ENCODE measurements at places on chromosomes 11 and 22.

DNA sequence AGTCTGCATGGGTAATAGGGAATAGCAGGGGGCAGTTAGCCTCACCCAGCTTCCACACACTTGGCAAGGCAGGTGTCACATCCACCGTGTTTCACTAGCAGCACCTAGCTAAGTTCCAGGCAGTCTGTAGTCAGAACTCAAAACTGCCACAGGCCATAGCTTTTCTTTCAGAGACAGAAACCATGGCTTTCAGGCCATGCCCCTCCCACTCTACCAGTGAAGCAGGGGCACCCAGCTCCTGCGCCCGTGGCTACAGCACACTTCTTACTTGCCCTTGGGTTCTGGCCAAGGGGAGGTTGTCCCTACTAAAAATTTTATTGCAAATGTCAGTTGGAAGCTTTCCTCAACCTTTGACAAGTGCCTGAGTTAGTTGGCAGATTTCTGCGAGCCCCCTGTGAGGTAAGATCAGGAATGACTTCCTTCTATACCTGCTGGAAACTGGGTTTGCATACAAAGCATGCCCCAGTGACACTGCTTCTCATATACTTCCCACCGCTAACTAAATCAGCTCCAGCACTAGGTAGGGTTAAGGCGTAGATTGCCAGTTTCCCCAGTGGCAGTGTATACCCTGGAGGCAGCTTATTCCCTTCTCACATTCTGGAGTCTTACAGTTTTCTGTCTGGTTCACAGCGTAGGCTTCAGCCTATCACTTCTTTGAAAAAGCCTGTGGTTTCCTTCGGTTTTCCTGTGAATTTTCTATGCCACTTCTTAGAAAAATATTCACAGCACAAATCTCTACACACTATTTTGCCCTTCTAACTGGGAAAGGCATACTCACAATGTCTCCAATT is 139.0 kb upstream of the LUZP2 start:
- no peak for DNase-seq

- DNase-seq, result no peak
These were observed 3.3 kb upstream of the TRIM6 start for GRCh38 chr11:5593146-5593545.

GRCh38 chr11:13691286-13691899 is 22.9 kb downstream of the FAR1 start:
- DNase-seq, result no peak

- DNase-seq, result no peak
These were observed 102.7 kb downstream of the BCR start for GRCh38 chr22:23282986-23283385.

GRCh38 chr22:23397008-23397612 is 183.0 kb downstream of the IGLL1 start:
- DNase-seq, result no peak

- no peak for DNase-seq
These were observed 29.1 kb upstream of the CACNG2 start for GRCh38 chr22:36732609-36733008.

DNA sequence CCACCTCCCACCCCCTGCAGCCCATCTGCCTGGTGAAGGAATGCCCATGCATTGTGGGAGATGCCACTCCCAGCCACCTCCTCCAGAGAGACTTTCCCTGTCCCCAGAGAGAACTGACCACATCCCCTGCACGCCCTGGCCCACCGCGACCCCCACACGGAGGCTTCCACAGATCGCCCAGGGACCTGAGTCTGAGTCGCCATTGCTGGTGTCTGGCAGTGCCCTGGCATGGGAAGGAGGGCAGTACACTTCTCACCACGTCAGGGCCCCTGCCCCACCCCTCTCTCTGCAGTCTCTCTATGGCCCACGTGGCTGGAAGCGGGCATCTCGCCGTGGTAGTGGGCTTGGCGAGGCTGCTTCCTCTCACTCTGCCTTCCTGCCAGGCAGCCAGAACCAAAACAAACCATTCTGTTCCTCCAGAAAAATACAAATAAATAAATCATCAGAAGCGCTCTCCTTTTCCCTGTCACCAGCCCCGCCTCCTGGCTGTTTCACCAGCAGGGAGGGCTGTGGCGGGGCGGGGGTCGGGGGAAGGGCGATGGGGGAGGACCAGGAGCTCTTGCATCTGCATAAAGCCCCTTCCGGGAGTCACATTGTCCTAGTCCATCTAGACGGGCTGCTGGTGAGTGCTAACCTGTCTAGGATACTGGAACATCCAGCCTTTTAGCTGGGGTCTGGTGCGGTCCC is 20.9 kb downstream of the SHISAL1 start:
- no peak for DNase-seq

DNA sequence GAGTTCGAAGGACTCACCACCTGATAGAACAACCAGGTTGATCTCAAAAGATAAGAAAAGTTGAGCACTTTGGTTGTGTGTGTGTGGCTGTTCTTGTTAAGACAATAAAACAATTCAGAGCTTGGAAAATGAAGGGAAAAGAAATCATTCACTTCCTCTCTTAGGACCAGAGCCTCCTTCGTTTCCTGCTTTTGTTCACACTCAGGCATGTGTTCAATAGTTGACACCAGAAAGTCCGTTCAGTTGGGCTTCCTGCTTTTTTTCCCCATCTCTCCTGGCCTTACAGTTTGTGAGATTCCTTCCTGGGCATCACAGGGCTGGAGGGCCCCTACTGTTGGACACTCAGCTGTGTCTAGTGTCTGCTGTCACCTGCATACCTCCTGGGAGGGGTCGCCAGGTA is 48.0 kb downstream of the TSPAN18 start:
- no peak for DNase-seq

- DNase-seq, result no peak
These were observed 114.8 kb downstream of the FAM76B start for GRCh38 chr11:95674657-95675358.

DNA sequence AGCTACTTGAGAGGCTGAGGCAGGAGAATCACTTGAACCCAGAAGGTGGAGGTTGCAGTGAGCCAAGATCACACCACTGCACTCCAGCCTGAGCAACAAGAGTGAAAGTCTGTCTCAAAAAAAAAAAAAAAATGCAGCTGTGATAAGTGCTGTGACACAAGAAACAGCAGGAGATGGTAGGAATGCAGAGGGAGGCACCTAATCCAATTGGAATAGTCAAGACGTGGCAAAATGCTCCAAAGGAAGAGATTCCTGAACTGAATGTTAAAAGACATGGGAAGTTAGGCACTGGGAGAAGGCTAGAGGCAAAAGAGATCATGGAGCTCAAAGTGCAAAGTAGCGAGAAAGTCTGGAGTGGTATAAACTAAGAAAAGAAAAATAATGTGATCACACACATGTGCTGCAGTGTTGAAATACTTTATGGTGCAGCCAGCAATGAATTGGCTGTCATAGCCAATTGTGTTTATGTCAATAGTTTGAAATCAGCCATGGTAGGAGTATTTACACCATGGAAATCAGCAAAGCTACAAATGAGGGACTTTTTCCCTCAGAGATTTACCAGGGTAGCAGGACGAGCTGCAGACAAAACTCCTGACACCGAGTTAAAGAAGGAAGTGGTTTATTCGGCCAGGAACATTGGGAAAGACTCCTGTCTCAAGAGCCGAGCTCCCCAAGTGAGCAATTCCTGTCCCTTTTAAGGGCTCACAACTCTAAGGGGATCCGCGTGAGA is 40.9 kb upstream of the LIPT2 start:
- DNase-seq, result no peak

DNA sequence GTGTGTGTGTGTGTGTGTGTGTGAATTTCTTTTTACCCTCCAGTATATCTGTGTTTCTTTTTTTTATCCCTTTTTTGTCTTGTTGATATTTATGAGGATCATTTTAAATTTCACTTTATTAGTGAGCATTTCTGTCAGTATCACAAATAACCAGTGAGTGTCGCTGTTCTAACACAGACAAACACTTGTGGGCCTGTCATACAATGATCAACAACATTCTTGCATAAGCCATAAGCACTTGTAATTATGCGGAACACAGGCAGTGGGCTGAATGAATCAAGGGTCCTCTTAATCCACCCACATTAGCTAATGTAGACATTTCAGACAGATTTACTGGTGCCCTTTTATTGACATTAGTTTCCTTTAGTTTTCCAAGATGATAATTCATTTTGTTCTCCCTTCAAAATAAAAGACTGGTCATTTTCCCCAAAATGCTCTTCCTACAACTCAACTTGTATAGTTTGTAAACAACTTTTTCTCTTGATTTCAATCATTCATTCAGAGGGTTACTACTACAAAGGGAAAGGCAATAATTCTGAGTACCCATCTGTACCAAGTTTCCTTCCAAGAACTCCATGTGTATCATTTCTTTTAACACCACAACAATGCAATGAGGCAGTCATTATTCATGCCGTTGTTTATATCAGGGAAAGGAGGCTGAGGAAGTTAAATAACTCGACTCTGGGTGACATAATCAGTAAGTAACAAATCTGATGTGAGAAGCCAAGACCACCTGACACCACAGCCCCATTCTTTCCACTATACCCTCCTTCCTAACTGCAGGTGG is 34.5 kb upstream of the ANO3 start:
- peak; percentile 21 for DNase-seq

DNA sequence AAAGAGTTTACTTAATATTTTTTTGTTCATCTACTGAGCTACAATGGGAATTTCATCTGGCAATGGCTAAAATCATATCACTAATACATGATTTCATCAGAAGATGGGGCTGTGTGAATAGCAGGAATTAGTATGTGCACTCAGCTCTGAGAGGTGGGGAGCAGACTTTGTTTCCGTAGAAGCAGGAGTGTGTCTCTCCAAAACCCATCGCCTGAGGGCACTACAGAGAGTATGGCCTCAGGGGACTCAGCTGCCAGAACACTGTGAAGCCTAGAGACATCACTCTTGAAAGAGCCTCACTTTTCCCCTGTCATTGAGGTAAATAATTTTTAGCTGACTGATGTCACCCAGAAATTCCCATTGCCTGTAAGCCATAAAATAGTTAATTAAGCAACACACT is 261.4 kb upstream of the ISX start:
- no peak for DNase-seq

DNA sequence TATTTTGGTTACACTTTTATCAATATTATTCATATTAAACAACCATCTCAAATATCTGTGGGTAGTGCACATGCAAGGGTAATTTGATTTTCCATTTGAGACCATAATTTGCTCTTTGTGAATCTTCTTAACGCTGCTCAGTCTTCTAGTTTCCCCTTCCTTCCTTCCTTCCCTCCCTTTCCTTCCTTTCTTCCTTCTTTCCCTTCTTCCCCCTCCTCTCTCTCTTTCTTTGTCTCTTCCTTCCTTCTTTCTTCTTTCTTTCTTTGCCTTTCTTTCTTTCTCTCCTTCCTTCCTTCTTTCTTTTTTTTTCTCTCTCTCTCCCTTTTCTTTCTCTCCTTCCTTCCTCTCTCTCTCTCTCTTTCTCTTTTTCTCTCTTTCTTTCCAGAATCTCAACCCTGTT is 4.1 kb upstream of the RNF26 start:
- no peak for DNase-seq

GRCh38 chr22:48407256-48407955 is 1420.3 kb downstream of the BRD1 start:
- DNase-seq, result no peak

DNA sequence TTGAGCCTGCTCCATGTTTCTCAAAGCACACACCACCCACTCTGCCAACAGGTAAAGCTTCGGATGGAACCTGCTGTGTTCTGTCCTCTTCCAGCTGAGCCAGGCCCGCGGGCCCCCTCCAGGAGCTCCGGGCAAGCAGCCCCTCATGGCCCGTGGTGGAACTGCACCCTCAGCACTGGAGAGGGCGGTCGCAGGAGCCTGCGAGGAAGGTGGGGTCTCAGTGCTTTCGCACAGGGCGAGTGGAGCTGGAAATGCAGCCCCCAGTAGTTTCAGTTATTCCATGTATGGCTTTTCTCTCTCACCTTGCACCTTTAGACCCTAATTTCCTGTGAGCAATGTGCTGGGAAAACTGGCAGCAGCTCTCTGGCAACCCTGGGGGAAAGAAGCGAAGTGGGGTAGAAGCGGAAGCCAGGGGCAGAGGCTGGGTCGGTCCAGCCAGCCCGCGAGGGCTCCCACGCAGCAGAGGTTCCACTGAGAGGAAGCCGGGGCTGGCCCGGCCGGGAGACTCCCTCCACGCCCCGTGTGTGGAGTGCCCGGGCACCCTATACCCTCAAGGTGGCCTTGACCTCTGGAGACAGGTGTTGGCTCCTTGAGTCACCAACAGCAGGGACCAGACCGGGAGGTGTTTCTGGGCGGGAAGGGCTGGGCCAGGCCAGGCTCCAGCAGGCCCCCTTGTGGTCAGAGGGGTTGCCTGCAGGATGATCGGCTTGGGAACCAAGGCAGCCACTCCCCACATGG is 119.9 kb upstream of the TMEM45B start:
- DNase-seq, result no peak

DNA sequence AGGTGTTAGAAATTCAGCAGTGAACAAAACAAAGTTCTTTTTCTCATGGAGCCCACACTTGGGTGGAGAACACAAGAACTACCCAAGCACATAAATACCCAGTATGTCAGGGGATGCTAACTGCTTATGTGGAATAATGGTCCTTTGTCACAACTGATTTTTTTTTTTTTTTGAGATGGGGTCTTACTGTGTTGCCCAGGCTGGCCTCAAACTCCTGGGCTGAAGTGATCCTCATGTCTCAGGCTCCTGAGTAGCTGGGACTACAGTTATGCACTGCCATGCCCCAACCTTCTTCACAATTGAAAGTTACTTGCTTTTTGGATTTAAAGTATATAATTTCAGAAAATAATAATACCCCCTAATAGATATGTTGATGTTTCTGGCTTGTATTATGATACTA is 122.6 kb upstream of the RASSF10 start:
- DNase-seq, result no peak

DNA sequence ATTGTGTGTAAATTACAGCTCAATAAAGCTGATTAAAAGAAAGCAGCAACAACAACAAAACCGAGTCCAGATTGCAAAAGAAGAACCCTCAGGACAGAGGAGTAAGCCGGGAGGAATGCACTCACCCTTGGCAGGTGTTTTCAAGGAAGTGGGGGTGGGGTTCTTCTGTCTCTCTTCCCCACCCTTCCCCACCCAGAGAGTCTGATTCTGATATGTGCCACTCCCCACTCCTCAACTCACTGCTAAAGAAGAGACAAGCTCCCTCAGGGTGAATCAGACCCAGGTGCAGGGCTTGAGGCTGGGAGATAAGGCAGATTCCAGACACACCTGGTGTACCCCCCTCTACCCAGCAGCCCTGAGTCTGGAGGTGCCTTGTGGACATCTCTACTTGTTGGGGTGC is 38.4 kb upstream of the PHF21A start:
- DNase-seq, result no peak

GRCh38 chr11:101482556-101483124 is 101.2 kb downstream of the TRPC6 start:
- no peak for DNase-seq

- DNase-seq, result no peak
These were observed 1.3 kb downstream of the TEF start for GRCh38 chr22:41383085-41383484.

DNA sequence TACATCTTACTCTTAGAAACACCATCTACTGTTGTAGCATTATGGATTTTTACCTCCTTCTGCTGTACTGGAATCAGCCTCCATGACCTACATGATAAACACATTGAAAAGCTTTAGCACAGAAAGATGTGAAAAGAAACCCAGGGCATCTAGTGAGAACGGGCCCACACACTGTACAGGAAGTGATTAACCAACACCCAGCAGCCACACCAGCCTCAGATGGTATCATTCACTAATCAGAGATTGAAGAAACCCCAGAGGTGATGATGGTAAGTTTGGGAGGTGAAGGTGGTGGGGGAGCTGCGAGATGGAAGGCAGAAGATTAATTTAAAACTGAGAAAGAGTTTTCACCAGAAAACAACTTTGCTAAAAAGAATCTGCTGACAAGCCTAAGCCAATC is 46.1 kb downstream of the RASSF10 start:
- DNase-seq, result no peak

- no peak for DNase-seq
These were observed 20.6 kb upstream of the DAGLA start for GRCh38 chr11:61659413-61660196.

GRCh38 chr11:92596596-92597317 is 372.1 kb downstream of the FAT3 start:
- no peak for DNase-seq
